ENCODE measurements at places on chromosomes 5 and 9.

DNA sequence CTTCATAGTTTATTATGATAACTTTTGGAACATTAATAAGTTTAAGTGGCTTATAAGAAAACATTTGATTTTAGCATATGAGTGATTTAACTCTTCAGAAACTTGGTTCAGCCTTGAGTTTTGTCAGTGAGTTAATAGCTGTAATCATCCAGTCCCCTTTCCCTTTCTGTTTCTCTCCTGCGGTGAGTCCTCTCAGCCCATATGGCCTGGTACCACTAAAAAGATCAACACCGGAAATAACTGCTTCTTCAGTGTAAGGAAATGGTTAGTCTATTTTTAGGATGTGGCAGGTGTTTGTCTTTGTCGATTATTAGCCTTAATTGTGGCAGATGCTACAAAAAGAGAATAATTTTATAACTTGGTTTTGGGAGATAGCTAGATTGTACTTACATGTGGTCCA is 120.2 kb upstream of the GRHPR start:
- DNase-seq: no peak

- DNase-seq: no peak
Measured at GRCh38 chr9:120100595-120100994, 479.4 kb downstream of the CDK5RAP2 start.

DNA sequence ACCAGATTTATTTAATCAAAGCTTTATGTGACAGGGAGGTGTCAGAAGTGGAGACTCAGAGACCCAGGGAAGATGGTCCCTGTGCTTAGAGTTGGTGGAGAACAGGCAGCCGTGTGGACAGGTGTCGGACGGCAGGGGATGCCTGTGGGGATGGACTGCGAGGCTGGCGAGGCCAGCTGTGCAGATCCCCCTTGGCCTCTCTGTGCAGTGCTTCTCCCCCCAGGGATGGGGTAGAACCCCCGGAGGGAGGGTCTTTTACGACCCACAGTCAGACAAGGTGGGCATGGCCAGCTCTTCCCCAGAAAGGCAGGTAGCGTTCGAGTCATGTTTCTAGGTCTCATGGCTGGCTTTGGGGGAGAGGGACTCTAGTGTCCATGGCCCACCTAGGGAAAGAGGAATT is 4.7 kb upstream of the SLC2A6 start:
- DNase-seq: no peak

DNA sequence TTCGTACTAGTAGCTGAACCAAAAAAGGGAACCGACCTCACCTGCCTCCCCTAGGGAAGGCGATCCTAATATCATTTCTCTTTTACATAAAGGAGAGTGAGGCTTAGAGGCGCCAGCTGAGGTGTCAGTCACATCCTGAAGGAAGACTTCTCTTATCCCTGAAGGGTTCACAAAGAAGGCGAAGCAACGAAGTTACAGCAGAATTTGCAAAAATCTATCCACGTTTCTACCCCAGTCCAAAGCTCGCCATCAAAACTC is 598 bp upstream of the KIAA1191 start:
- no peak for DNase-seq

DNA sequence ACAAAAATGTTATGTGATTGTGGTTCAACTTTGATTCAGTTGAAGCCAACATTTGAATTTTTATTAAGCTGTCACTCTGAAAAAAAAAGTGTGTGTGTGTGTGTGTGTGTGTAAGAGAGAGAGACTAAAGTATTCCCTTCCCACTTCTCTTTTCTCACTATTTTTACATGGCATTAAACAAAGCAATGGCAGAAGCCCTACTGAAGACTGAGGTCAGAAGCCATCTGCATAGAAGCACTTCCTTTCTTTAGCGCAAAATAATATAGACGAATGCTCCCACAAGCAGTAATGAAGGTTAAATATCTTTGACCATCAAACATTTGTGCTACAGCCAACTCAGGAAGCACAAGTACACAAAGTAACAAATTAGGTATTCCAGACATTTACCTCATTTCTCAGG is 540.5 kb downstream of the KCTD16 start:
- no peak for DNase-seq

DNA sequence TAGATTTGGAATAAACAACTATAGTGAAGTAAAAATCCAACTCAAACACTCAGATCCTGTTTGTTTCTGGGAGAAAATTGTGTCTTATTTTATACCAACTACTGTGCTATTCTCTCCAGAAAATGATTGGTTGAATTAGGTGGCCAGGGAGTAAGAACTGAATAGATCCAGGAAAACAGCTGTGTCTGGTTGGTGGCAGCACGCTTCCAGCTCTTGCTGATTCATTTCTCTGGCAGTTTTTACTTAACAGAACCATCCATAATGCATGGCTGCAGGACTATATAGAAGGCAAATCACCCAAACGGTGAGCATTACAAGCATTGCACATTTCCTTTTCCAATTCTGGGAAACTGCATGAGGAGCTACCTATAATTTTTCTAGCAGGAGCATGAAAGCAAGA is 29.5 kb downstream of the DMAC1 start:
- DNase-seq: no peak

GRCh38 chr9:135282808-135283207 is 195.3 kb downstream of the OLFM1 start:
- no peak for DNase-seq

GRCh38 chr5:6365142-6365976 is 13.0 kb downstream of the MED10 start:
- DNase-seq: no peak

DNA sequence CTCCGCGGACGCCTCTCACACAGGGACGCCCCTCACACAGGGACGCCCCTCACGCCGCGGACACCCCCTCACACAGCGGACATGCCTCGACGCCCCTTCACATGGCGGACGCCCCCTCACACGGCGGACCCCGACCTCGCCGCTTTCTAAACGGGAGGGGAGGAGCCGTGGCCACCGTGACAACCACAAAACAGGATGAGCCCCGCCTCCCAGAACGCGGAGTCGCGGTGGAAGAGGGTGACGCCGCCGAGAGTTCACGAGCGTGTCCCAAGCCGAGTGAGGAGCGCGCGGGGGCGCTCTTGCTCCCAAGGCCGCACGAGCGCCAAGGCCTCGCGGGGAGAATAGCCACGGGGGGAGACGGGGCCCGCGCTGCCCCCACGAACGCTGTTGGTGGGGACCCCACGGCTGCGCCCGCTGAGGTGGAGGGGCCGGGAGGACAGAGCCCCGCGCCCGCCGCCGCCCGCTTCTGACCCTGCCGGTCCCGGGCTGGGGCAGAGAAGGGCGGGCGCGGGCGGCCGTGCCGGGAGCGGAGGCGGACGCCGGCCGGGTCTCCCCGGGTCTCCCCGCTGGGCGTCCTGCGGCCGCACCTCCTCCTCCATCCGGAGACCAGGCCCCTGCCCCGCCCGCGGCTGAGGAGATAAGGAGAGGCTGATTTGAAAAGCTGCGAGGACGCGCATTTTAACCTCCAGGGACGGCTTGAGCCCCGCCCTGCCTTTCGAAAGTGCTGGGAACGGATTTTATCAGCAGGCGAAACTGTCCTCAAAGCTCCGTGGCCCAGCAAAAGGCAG is 3.9 kb upstream of the NKD2 start:
- DNase-seq: no peak

- DNase-seq: no peak
Measured at GRCh38 chr9:108271646-108272348, 584.0 kb downstream of the ACTL7B start.

DNA sequence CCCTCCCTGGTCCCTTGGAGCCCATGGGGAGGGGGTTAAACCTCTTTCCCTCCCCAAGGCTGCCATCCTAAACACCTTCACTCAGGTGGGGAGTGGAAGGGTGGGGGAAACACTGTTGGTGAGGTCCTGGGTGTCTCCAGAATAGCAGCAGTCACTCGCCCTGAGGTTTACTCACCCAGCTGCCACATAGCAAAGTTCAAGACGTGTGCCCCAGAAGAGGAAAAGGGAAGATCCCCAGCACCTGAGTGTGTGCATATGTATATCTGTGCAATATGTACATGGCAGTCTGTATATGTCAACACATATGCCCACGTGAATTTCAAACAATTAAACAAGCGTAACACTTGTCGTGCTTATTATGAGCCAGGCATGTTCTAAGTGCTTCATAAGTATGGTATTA is 31.3 kb upstream of the SMU1 start:
- no peak for DNase-seq

GRCh38 chr5:162474239-162474638 is 406.7 kb downstream of the GABRG2 start:
- no peak for DNase-seq

DNA sequence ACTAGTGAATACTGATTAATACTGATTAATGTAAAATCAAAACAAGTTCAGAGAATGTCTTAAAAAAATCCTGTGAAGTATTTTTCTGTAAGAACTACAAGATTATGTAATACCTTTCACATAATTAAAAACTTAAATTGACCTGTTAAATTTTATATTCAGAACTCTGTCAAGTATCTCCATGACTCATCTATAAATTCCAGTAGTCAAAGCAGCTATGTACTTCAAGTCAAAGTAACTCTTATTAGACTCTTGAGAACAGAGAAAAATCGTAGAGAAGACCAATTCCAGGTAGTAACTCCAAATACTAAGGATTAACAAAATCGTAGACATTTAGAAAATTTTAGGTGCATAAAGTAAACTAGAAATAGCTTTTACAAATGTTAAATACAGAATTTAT is 77.1 kb downstream of the HOMER1 start:
- DNase-seq: no peak

DNA sequence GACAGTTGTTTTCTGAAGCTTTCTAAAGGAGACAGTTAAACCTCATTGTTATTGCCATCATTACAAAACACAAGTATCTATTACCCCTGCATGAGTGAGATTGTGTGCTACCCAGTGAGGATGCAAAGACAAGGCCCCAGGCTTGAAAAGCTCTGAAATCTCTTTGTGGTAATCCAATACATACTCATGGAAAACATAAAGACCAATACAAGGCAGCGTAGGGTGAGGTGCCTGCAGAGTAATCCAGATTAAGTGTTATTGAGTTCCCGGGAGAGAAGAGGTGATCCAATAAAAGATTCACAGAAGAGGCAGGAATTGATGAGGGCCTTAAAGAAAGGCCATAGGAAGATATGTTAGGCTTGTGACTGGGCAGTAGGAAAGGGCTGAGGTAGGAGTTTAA is 150.1 kb downstream of the MEF2C start:
- no peak for DNase-seq

- no peak for DNase-seq
Measured at GRCh38 chr9:112705768-112706427, 12.0 kb downstream of the INIP start.

DNA sequence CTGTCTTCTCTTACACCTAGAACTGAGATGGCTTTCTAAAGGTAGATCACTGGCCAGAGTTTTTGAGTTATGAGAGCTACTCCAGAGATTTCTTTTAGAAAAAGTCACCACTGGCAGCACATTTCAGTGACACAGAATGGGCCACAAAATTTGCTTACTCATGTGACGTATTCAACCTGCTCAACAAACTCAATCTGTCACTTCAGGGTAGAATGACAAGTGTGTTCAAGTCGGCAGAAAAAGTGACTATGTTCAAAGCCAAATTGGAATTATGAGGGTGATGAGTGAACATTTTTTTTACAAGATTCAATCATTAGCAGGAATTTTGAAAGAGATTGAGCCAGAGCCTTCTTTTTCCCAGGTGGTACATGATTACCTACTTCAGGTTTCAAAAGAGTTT is 46.5 kb downstream of the TAF11L14 start:
- DNase-seq: no peak

DNA sequence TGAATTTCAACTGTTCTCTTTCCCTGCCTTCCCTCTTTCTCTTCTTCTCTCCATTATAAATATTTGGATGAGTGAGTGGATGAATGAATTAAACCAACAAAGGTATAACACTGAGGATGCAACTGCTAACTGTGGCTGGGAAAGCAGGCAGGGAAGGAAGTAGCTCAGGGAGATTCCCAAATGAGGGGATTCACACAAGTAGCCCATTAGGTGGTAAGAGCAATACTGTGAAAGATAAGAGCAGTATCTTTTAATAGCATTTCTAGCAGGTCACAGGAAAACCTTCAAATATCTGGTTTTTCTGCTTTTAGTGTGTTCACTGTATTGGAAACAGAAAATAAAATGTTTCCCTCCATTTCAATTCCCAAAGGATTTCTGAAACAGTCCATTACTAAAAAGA is 105.6 kb downstream of the OXCT1 start:
- DNase-seq: no peak

GRCh38 chr9:86406366-86406765 is 52.2 kb upstream of the TUT7 start:
- no peak for DNase-seq

GRCh38 chr5:109030360-109031143 is 282.9 kb downstream of the FER start:
- no peak for DNase-seq

GRCh38 chr9:31119890-31120454 is 1264.5 kb upstream of the ACO1 start:
- peak; percentile 5 for DNase-seq

DNA sequence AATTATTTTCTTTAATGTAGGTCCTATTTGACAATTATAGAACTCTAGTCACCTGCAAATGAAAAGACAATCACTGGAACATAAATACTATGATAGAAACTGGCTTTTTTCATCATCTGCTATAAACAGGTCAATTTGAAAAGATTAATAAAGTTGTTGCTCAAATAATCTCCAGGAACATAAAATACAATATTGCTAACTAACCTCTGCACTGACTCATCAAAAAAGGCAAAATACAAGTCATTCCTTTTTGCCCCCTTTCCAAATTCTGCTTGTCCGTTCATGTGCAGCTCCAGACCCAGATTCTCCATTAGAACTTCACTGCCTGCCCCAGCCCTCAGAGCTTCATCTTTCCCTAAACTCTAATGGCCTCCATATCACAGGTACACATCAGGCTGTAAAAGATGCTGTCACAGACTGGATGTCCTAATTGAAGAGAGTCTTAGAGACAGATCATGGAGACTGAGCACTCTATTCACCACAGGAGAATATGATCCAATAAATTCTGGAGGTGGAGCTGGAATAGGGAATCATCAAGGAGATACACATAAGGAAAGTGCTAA is 1.6 kb downstream of the DCTN4 start:
- no peak for DNase-seq

DNA sequence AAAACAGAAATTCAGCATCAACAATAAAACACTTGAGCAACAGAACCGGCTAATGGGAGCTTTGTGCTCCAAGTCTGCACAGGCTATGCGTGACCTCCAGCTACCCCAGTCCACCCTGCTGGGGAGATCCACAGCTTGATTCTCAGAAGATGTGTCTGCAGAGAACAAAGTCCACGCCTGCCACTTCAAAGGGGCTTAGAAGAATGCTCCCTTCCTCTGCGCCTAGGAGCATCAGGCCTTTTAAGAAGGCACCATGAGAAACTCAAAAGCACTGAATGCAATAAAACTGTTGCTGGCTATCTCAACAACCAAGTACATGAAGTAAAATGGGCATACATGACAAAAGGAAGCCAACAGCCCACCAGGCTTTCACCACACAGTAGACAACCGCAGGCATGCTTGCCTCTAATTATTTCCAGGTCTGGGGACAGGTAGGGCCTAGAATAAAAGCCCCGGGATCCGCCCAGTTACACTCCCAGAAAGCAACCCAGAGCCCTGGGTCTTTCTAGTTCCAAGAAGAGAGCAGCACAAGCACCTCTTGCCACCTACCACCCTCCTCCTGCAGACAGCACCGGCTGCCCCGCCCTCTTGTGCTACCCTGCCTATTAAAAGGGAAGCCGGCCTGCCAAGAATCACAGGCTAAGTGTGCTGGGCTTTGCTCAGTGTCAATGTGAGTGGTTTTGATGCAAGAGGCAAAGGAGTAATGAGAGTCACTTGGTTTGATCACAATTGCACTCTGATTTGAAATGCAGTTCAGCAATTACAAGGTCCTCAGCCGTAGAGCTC is 123.2 kb downstream of the SPOCK1 start:
- DNase-seq: no peak

- no peak for DNase-seq
Measured at GRCh38 chr5:178385496-178385890, 152.9 kb upstream of the PHYKPL start.

GRCh38 chr5:74251141-74252035 is 389.1 kb downstream of the ENC1 start:
- no peak for DNase-seq

Measured in stimulated activated CD8-positive, alpha-beta memory T cell treated with anti-CD3 and anti-CD28 coated beads, Interleukin-15, amount 100 ng/mL, for 1 hour (primary cell).